ELF-1 (cell line): ENCODE measurements at places on chromosomes 7 and 10.

GRCh38 chr10:44963772-44964633 is 4.4 kb downstream of the RASSF4 start:
- DNase-seq, result peak; percentile 86

DNA sequence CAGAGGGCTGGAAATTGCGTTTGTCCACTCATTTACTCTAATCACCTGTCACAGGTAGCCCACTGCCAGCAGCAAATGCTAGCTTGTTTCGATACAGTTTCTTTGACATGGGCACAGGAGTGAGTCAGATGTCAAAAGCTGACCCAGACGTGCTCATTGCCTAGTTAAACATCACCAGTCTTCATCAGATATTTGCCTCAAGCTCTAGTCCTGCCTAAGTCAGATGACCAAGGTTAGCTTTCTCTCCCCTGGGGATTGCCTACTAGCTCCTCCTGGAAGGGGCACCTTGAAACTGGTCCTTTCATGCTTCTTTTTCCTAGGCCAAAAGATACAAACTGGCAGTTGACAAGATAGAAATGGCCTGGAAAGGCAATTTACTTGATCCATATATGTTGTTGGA is 35.2 kb downstream of the GPAM start:
- no peak for DNase-seq

- no peak for DNase-seq
Measured at GRCh38 chr7:116529250-116529649, 4.4 kb downstream of the CAV1 start.

DNA sequence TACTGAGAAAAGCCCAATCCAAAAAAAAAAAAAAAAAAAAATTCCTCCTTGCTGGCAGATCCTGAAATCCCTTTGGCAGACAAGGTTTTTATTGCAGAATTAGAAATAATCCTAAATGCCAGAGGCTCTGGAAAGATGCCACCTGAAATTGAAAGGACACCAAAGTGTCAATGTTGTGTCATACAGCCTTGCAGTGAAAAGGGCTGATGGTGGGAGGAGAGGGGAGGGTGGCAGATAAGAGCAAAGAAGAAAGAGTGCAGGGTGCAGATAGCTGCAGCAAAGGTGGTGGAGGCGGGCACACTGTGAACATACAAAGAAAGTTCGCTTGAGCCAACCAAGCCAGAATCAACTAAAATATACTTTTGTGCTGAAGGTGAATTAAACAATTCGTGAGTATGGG is 8.2 kb upstream of the OPTN start:
- DNase-seq, result no peak

GRCh38 chr7:5222841-5223411 is 32.9 kb downstream of the WIPI2 start:
- peak; percentile 82 for DNase-seq

GRCh38 chr10:102713539-102713813 is 721 bp downstream of the ARL3 start:
- DNase-seq, result no peak

DNA sequence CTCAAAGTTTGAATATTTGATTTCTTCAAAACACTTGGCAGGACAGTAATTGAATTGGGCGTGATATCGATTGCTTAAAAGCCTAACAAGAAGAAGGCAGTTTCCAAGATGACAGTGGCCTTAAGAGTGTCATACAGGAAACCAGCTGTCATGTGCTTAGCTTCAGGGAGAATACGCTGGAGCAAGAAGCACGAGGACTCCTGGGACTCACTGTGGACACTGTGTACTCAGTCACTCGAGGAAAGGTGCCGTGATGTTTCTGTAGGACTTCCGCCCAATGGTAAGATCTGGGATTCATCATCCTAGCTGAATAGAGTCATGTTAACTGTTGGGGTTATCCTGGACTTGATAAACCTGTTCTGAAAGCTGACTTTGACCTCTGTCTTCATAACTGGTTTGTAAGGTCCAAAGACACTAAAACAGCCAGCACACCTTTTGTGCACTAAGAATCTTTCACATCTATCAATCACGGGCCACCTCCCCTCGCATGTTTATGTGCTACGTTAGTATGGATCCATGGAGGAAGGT is 113.5 kb downstream of the CELF2 start:
- DNase-seq, result no peak

DNA sequence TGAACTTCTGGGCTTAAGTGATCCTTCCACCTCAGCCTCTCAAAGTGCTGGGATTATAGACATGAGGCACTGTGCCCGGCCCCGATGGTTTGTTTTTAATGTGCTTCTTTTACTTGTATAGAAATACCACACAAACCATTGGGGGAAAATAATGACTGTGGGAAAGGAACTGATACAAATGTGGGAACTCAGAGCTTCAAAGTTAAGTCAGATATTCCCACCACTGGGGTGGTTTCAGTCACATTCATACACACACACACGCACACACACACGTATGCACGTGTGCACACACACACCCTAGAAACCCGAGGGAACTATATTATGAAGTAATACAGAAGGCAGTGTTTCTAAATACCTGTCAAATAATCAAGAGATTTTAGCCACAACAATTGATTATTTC is 17.0 kb downstream of the CPA4 start:
- no peak for DNase-seq

- peak; percentile 58 for DNase-seq
Measured at GRCh38 chr7:107660381-107661080, at the start of gene SLC26A4. SLC26A4 (plus strand) TSS chr7:107660828; CDS start chr7:107661642, 814 bp downstream.

DNA sequence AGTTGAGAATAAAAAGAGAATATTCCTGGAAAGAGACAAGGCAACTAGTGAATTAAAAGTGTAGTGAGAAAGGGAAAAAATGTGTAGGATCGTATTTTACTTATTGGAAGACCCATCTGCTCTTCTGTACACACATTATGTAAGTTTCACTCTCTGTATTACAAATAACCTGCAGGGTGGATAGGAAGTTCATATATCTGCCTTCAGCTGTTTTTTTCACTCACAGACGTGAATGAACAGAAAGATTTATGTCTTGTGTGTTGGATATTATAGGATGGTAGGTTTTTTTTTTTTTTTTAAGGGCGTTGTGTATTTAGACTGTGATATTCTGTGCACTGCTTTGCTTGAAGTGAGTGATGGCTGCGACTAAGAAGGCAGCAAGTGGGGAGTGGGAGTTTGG is 266.5 kb downstream of the AUTS2 start:
- no peak for DNase-seq

DNA sequence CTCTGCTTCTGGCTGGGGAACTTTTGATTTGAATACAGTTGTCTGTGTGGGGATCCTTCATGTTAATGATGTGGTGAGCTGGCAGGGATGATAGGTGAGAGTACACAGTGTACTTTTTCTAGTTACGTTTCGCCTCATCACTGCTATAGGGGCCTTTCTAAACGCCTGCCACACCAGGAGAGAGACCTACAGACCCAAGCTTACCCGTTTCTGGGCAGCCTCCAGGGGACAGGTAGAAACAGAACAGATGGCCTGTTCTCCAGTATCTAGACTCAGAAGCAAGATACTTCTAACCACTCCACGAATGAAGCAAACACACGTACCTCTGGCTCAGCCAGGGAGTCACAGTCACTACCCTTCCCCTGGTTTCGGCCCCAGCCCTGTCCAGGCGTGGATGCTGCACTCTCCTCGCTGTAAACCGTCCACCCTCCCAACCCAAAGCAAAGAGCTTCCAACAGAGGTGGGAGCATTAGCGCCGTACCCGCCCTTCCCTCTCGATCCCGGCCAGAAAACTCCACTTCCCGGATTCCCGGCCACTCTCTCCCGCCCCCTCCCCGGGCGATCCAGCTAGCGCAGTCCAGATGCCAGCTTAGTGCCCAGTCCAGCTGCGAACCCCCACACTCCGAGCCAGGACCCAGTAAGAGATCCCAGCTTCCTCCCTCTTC is 1.2 kb downstream of the CCDC6 start:
- DNase-seq, result peak; percentile 66
